ENCODE measurements at places on chromosomes 5 and 9. TPM values are rescaled to one million over a fixed set of nuclear protein-coding genes. Genes with fewer than 3 reads are reported as not detected.

- no peak for DNase-seq
Observed at GRCh38 chr9:137333016-137333671, 31.1 kb upstream of the NRARP start.

Gene TMEM215
- total RNA-seq, result not detected

GRCh38 chr5:96870094-96871026, 5.9 kb upstream of the ERAP2 start:
- DNase-seq, result no peak

- DNase-seq, result no peak
Observed at GRCh38 chr9:85516455-85516854, 225.3 kb downstream of the AGTPBP1 start.

GRCh38 chr5:10607023-10607665, 43.3 kb downstream of the ANKRD33B start:
- no peak for DNase-seq

GRCh38 chr9:13139641-13140171, 139.8 kb downstream of the MPDZ start:
- no peak for DNase-seq

DNA sequence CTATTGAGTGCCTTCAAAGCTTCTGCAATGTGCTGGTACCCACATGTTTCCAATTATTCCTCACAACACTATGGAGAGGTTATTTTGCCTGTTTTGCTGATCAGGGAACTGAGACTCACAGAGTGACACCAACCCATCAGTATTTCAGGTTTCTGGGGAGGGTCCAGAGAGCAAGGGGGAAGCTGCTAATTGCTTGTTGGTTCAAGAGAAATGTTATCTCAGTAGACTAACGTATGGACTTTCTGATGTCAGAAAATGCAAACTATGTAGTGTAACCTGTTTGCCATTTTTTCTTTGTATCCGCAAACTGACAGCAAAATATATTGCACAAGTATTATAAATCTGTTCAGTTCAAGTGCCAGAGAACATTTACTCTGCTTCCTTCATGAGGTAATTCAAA, 108.3 kb upstream of the MSX2 start:
- no peak for DNase-seq

Gene NTNG2
- total RNA-seq, result 6.7 TPM

Gene GRM6
- not detected for total RNA-seq

- DNase-seq, result no peak
Observed at GRCh38 chr9:36140086-36141084, 3.9 kb downstream of the GLIPR2 start.

DNA sequence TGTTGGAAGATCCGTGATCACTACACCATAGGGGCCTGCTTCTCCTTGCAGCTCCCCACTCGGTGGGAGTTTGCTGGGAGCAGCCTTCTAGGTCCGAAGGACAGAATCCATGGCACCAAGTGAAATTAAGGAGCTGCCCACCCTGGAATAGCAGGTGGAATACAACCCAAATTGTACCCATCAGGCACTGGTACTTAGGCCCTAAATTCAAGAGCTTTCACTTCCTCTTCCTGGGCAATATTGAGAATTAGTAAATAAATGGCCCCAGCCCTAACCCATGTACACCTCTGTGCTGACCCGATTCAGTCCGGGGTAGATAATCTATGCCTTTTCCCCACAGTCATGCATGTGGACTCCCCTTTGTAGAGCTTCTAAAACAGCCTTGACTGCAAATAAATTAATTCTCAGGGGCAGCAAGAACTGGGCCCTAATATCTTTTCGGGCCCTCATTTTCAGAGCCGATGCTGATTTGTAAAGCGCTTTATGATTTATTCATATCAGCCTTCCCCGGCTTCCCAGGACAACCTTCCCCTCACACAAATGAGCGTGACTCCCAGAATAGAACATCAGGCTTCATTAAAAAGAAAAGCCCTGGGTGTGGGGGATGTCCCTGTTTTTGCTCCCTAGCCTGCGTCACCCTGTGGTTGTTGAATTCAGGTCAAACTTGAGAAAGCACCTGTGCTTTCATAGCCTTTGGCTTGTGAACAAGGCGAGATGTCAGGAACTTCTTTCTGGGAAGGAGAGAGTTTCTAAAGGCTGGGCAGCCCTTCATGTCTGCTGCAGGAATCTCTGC, 126.1 kb upstream of the TBC1D2 start:
- no peak for DNase-seq

- no peak for DNase-seq
Observed at GRCh38 chr5:111367115-111367514, 142.9 kb downstream of the CAMK4 start.

- no peak for DNase-seq
Observed at GRCh38 chr9:81589819-81590218, 99.5 kb downstream of the TLE1 start.

DNA sequence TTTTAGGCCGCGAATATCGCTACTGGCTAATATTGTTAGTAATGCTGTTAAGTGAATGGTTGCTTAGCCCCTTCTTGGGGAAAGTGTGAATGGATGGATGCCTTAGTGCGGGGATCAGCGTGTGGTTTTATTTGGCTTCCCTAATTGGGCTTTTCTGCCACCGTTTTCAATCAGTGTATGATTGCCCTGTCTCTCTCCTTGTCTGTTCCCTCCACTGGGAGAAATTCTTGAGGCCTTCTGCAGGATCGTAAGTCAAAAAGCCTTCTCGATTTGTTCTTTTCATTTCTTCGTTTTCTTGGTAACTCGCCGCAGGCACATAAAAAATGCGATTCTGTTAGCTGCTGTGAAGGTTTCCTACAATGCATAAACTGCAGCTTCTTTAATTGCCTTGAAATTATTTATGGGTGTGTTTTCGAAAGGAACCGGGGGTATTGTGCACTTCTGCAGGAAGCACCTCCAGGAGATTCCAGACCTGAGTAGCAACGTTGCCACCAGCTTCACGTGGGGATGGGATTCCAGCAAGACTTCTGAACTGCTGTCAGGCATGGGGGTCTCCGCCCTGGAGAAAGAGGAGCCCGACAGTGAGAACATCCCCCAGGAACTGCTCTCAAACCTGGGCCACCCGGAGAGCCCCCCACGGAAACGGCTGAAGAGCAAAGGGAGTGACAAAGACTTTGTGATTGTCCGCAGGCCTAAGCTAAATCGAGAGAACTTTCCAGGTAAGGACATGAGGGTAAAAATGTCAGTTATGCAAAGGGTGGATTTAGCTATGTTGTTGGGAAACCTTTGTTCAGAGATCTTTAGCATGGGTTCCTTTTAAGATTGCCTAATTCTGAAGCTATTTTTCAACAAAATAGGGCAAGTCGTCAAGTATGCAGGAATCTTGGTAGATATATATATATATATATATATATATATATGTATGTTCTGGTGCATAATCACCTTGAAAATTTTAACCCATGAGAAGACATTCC, 700 bp downstream of the SKP2 start:
- no peak for DNase-seq

DNA sequence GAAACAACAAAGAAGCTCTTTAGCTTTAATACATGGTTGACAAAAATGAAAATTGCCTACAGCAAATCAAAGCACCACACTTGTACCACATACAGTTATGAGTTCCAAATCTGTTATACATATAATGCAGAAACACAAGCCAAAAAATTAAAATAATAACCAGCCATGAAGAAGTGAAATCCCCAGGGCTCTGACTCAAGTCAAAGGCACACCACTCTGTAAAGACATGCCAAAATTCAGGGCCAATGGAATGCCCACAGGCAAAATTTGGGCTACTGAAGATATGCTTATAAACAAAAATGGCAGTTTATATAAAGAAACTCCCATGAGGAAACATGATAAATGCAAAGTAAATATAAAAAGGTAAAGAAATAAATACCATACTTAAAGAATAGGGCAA, 29.0 kb downstream of the THBS4 start:
- DNase-seq, result peak; percentile 53

DNA sequence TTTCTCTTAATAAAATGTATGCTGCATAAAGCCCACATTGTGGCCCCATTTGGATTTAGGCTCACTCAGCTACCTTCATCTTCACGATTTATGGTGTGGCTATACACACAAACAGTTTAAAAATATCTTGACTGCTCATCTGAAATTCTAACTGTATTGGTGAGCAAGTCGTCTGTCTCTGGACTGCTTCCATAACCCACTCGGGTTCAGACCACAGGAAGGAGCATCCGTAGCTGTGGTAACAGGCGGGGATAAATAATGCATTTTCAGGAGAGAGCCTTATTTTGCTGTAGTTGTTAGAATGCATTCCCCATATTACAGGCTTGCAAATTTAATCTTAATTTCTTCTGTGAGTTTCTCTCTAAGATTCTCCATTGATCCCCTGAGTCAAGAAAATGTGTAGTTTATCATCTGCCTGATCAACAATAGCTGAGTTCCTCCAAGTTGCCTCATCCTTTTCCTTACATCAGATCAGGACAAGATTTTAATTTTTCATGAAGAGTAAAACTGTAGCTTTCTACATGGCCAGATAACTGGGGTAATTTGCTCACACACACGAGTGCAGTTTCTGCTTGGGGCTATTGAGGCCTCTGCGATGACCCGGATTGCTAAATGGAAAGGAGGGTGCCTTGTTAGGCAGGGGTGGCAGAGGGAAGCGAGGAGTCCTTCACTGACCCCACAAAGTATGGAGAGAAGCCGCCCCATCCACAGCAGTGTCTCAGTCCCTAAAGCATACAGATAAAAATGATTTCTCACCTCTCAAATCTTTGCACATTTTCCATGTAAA, 133.9 kb downstream of the FSTL4 start:
- DNase-seq, result no peak

Gene SPATA31A3
- not detected for total RNA-seq

GRCh38 chr5:150304481-150305081, 1.9 kb upstream of the ARSI start:
- no peak for DNase-seq

Gene RAB3C
- total RNA-seq, result not detected

Gene UNC13B
- 24.9 TPM for total RNA-seq

Gene SMARCA2
- 115 TPM for total RNA-seq

GRCh38 chr9:70861376-70861775, 260.0 kb downstream of the TRPM3 start:
- no peak for DNase-seq

Gene LURAP1L
- total RNA-seq, result 46.3 TPM

DNA sequence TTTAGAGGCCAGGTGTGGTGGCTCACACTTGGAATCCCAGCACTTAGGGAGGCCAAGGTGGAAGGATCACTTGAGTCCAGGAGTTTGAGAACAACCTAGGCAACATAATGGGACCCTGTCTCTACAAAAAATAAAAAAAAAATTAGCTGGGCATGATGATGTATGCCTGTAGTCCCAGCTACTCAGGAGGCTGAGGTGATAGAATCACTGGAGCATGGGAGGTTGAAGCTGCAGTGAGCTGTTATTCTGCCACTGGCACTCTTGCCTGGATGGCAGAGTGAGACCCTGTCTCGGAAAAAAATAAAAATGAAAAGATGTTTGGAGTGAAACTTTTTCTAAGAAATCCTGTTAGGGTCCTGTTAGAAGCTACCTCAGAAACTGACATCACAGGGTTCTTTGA, 24.2 kb downstream of the OCLN start:
- DNase-seq, result no peak

DNA sequence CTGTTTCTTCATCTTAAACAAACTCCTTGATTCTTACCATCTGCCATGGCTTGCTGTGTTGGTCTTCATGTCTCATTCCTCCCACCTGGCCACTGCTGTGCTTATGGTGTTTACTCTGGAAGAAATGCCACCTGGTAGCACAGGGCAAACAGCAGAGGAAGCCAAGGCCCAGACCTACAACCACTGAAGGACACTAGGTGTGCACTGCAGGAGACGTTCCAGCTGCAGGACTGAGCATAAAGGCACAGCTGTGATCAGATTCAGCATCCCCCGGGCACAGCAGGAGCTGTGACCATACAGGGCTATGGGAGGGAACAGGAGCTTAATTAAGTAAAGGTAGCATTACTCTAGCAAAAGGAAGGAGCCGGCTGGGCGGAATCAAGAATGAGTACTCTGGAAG, 12.6 kb upstream of the GNAQ start:
- no peak for DNase-seq

Gene TRMO
- total RNA-seq, result 15.3 TPM

- no peak for DNase-seq
Observed at GRCh38 chr5:145854651-145855258, 18.1 kb downstream of the GRXCR2 start.

GRCh38 chr9:81874931-81875330, 53.3 kb upstream of the SPATA31D4 start:
- DNase-seq, result no peak

Gene ESM1
- 0.73 TPM for total RNA-seq

Gene AMBP
- not detected for total RNA-seq

DNA sequence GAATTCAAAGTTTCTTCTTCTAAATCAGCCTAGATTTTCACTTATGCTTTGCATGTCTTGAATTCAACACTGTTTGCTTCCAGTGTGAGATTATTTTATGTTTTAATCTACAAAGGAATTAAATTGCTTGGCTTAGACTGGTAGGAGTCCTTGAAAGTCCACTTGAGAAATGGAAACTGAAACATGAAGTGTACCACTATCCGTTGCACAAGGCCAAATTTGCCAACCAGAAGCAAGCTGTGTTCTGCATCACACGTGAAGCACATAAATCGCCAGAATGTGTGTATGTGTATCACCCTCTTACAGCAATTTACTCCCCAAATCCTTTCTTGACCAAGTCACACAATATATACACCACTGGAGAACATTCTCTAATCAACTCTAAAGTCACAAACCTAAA, 10.3 kb downstream of the SEMA6A start:
- DNase-seq, result no peak

Gene CAMK4
- total RNA-seq, result 1.2 TPM

DNA sequence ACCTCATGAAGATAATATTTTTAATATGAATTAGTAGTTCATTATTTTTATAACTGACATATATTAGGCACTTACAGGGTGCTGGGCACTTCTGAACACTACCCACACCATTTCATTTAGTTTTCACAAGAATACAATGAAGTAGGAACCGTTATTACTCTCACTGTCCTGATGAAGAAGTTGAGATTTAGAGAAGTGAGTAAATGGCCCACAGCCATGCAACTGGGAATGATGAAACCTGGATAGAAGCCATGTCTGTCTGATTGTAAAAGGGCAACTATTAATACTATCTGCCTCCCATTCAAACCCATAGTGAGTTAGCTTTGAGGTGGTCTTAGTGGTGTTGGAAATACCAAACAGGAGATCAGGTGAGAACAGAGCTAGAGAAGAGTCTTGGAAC, 29.6 kb upstream of the OTULINL start:
- no peak for DNase-seq

GRCh38 chr5:155136216-155136850, 122.8 kb downstream of the KIF4B start:
- no peak for DNase-seq

Gene IFNA21
- not detected for total RNA-seq

GRCh38 chr5:117681431-117682254, 1107.0 kb upstream of the SEMA6A start:
- DNase-seq, result no peak

All from osteocyte (in vitro differentiated cells).